ENCODE measurements at places on chromosomes 6 and 20.

GRCh38 chr20:21049305-21049828 lies 56.8 kb downstream of the LINC00237 start:
- no peak for DNase-seq

DNA sequence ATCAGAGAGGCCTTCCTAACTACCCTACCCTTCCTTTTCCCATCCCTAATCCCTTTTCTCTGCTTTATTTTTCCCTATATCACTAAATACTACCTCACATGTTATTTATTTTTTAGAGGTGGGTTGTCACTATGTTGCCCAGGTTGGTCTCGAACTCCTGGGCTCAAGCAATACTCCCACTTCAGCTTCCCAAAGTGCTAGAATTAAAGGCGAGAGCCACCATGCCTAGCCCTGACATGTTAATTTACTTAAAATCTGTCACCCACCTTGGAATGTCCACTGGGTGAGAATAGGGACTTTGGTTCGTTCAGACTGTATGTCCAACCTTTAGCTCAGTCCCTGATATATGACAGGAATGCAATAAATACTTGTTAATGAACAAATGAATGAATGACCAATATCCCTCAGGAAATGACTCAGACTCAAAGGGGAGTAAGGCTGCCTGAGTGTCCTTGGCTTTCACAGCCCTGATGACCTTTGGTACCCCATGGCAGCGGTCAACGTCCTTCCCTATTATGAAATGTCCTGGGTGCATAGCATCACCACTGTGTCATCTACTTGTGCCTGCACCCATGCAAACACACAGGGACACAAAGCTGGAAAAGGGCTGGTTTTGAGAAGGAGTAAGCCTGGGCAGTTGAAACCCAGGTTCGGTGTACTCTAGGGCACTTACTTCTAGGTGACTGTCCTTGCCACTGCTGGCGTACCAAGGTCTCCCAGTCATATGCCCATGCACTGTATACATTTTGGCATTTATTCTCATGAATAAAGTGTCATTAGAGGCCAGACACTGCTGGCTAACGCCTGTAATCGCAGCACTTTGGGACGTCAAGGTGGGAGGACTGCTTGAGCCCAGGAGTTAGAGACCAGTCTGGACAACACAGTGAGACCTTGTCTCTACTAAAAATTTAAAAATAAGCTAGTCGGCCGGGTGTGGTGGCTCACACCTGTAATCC lies 26.5 kb downstream of the BCL2L1 start:
- DNase-seq, result no peak

- no peak for DNase-seq
These were observed 207.5 kb downstream of the SYNDIG1 start for GRCh38 chr20:24676978-24677370.

DNA sequence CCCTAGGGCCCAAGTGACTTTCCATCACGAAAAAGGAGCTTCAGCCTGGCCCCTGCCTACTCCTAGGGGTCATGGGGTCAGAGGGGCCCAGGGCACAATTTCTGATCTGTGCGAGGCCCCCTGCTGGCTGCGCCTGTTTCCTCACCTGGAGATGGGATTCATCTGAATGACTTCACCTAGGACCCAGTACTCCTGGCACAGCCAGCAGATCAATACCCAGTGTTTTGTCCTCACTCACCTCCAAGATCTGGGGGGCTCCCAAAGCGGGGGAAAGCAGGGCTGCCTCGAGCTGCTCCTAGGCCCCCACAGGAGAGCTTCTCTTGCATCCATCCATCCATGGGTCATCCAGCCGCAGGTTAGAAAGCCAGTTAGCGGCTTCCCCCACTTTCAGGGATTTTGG lies 33.8 kb downstream of the CD40 start:
- DNase-seq, result peak; percentile 9

GRCh38 chr6:3808759-3809514 lies 40.2 kb upstream of the FAM50B start:
- no peak for DNase-seq

GRCh38 chr6:145380186-145380585 lies 355.1 kb downstream of the EPM2A start:
- no peak for DNase-seq

DNA sequence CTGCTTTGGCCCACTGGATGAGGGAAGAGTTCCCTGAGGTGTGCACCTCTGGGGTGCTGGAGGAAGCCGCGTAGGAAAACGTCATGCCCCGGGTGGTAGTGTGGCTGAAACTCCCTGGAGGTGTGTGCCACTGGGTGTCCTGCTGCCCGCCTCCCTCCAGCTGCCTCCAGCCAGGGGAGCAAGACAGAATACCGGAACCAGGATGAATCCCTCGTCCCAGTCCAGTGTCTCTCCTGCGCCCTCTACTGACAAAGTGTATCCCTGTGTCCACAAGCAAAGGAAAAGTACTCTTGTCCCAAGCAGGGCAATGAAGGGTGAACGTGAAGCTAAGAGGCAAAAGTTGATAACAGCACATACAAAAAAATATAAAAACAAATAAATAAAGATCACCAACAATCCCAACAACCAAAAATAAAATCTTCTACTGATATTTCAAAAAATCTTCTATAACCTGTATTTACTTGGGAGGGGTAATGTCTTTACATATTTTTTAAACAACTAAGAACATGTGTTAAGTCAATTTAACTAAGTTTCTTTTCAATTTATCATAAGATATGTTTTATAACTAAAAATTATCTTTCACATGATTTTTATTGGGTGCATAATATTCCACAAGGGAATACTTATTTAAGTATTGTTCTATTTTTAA lies 437.6 kb downstream of the MAFB start:
- no peak for DNase-seq

GRCh38 chr6:131946992-131947955 lies 3.9 kb downstream of the CCN2 start:
- DNase-seq, result no peak

Data from CD4-positive, alpha-beta T cell (primary cell).